ENCODE measurements at places on chromosomes 2 and 18. TPM values are rescaled to one million over a fixed set of nuclear protein-coding genes. Genes with fewer than 3 reads are reported as not detected.

SLC23A3 gene
- 1.9 TPM for total RNA-seq

CHRNG gene
- not detected for total RNA-seq

RTP5 gene
- not detected for total RNA-seq

CNGA3 gene
- total RNA-seq = not detected

HOXD13 gene
- not detected for total RNA-seq

GRCh38 chr2:167140767-167141166 lies 252.5 kb downstream of the XIRP2 start:
- H3K27me3 ChIP-seq = peaks cover 3% of the 10 kb centered on the region
- no peaks in the 10 kb centered on the region for H3K4me1 ChIP-seq
- H3K36me3 ChIP-seq = no peaks in the 10 kb centered on the region
- no peak overlapping the region for H3K4me3 ChIP-seq
- no peak overlapping the region for H3K27ac ChIP-seq

DNA sequence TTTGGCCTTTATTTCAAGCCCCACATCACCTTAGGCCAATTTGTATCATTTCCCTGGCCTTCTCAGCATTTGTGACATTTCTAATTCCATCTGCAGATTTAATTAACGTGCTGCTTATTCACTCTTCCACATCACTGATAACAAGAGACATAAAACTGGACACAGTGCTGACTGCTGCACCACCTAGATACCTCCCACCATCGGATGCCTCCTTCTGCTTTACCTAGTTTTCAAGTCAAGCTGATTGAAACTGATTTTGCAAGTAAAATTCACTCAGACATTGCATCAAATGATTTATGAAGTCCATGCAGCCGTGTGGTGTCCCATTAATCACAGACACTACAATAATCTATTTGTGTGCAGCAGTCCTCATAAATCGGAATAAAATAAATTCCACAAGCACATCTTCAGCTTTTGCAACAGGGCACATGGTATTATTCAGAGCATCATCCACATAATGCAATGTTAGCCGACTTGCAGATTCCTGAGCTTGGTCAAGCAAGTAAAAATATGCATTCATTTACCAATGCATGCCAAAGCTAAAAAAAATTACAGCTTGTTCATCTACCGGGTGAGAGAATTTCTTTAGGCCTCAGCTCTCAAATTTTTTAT lies 15.9 kb upstream of the CRIM1 start:
- H3K27me3 ChIP-seq = peaks cover 14% of the 10 kb centered on the region
- H3K27ac ChIP-seq = no peak overlapping the region

- H3K36me3 ChIP-seq = no peaks in the 10 kb centered on the region
- no peak overlapping the region for H3K27ac ChIP-seq
- peaks cover 13% of the 10 kb centered on the region for H3K27me3 ChIP-seq
- no peaks in the 10 kb centered on the region for H3K4me1 ChIP-seq
- DNase-seq = no peak
These were observed 34.9 kb downstream of the EFR3B start for GRCh38 chr2:25076749-25077148.

DNA sequence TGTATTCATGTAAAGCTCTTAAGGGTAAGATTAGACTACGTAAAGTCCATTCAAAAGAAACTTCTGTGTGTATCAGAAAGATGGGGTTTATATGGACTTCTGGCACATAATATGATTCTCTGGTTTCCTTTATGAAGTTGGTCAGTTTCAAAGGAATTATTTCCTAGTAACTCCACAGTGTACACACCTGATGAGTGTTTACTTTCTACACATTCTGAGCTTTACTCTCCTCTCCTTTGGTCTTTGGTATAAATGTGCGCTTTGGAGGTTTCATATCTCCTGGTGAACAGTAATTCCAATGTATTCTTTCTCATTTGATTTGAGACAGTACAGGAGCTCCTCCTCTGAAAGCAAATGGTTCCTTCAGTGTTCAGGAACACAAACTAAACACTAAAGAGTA lies 88.1 kb downstream of the OXER1 start:
- H3K27ac ChIP-seq = no peak overlapping the region
- no peak overlapping the region for H3K4me3 ChIP-seq
- peaks cover 5% of the 10 kb centered on the region for H3K4me1 ChIP-seq
- H3K36me3 ChIP-seq = peaks cover 3% of the 10 kb centered on the region

DNA sequence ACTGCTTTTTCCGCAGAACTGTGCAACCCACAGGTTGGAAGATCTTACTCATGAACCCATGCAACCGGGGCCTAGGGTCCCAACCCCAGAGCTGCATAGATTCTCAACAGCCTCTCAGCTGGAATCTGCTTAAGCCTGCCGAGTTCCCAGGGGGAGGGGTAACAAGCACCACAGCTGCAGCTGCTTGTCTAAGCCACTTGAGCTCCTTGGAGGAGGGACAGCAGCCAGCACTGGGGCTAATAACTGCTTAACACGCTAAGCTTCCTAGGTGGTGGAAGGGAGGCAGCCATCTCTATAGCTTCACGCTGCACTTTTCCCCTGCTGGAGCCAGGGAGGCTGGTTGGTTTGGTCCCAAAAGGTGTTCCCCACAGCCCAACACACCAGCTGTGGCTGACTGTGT lies 311.6 kb downstream of the DSC3 start:
- no peaks in the 10 kb centered on the region for H3K27me3 ChIP-seq
- H3K4me1 ChIP-seq = no peaks in the 10 kb centered on the region
- no peaks in the 10 kb centered on the region for H3K36me3 ChIP-seq
- no peak for DNase-seq

DNA sequence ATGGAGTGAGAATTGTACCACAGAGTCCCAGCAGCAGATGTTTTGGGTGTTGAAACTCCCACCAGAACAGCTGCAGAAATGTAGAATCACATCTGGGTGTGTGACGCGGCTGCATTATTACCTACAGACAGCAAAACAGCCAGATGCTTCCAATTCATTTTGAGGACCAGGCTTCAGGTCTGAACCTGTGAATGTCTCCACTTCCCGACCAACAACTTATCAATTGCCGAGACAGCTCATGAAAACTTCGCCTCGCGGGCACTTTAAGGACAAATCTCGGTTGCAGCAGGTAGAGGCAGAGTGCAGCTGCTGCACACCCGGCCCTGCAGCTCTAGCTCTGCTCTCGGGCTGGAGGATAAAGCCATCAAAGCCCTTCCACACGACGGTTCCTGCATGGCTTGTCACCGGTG lies 202.0 kb downstream of the HRH4 start:
- H3K27me3 ChIP-seq = peaks cover 2% of the 10 kb centered on the region
- DNase-seq = no peak
- no peak overlapping the region for H3K4me3 ChIP-seq

- H3K27me3 ChIP-seq = no peaks in the 10 kb centered on the region
- peaks cover 83% of the 10 kb centered on the region for H3K4me1 ChIP-seq
- peaks cover 55% of the 10 kb centered on the region for H3K36me3 ChIP-seq
- H3K27ac ChIP-seq = peak overlapping the region; percentile 88
- no peak for DNase-seq
These were observed 7.0 kb downstream of the NDUFV2 start for GRCh38 chr18:9109523-9109922.

All from activated T-helper 1 cell treated with anti-CD3 and anti-CD28 coated beads, Interleukin-12 subunit alpha, Interleukin-12 subunit beta, Interleukin-2, Interleukin-4 antibody, amounts not matched to agents 30 ng/mL and 10 ng/mL and 1 ng/mL, durations not matched to agents 14 hours and 24 hours and 36 hours (primary cell).